ENCODE measurements at places on chromosomes 4 and X. TPM values are rescaled to one million over a fixed set of nuclear protein-coding genes. Genes with fewer than 3 reads are reported as not detected.

- no peak for DNase-seq
Measured at GRCh38 chr4:48360285-48361011, 19.1 kb downstream of the SLAIN2 start.

DNA sequence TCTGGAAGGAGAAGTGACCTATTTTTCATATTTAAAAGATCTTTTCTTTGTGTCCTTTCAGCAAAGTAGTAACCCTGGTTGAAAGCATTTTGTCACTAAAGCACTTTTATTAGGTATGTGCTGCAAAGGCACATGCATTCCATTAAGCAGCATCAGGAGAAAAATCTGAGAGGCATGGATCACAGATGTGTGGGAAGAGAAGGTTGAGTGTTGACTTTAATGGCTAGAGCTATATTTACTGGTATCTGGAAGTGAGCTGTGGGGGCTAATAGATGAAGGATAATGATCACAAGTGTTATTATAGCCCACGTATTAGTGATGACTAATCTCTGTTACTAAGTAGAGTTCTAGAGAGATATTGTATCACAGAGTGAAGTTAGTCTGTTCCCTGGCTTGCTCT is 1520.7 kb downstream of the ARAP2 start:
- no peak for DNase-seq

DNA sequence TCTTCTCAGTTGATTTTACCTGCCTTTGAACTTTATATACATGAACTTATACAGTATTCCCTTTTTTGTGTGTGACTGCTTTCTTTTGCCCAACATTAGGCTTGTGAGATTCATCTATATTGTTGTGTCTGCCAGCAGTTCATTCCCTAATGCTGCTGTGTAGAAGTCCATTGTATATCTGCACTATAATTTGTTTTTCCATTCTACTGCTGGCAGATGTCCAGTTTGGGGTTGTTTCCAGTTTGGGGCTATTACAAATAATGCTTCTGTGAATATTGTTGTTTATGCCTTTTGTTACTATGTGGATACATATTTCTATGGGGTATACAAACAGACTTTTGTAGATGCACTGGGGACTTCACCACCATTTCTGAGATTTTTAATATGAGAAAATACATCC is 268.4 kb downstream of the DCTD start:
- DNase-seq, result no peak

DNA sequence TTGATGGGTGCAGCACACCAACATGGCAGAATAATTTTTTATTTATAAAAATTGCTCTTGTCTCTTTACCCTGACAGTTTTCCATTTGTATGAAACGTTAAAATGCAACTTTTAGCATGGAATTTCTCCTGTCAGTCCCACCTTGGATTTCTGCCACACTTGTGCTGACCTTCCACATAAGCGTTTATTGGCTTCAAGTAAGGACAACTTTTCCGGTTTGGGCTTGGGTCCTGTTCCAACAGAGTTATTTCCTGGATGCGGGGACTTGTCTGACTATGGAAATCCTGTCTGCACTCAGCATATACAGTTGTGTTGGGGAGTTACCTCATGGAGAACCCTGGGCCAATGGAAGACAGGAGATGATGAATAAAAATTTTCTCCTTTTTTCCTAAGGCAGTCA is 294.7 kb downstream of the NAF1 start:
- no peak for DNase-seq

CFAP47 gene
- total RNA-seq, result not detected

DNA sequence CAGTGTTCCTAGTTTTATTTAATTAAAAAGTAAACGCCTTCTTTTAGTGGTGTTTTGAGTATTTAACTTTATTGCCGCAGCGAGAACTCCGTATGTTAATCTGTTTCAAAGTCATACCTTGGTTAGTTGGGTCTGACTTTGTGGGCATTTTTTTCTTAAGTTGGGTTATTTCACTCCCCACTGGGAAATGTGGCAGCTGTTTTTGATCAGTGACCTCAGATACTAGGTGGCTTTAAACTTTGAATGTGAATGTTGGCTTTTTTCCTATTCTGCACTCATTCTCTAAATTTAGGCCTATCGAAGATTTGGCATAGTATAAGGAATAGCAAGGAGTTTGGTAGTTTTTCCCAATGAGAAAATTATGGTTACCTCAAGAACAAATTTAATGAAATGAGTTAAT is 85.9 kb downstream of the FIP1L1 start:
- no peak for DNase-seq

LNX1 gene
- total RNA-seq, result not detected

SLC38A5 gene
- total RNA-seq, result 25.2 TPM
